Skeletal muscle cell (primary cell): ENCODE measurements at places on chromosomes 11 and 22.

DNA sequence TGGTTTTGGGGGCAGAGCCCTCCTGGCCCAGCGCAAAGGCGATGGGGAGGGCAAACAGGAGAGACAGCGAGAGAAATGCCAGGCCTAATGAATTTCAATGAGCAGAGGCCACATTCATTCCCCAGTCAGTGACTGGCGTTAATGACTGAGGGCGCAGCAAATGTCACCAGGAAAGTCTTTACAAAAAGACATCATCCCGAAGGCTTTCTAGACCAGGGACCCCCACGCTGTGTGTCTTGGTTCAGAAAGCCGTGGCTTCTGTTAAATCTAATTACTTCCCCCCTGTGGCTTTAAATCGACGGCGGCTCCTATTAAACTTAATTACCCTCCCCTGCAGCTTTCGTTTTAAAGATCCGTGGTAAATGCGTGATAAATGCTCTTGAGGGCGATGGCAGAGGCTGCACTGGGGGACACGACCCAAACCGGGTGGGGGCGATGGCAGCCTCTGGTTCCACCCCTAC is 1.6 kb upstream of the FGF19 start:
- no peak for DNase-seq

GRCh38 chr11:58658623-58659022 is 36.2 kb downstream of the CNTF start:
- no peak for DNase-seq

DNA sequence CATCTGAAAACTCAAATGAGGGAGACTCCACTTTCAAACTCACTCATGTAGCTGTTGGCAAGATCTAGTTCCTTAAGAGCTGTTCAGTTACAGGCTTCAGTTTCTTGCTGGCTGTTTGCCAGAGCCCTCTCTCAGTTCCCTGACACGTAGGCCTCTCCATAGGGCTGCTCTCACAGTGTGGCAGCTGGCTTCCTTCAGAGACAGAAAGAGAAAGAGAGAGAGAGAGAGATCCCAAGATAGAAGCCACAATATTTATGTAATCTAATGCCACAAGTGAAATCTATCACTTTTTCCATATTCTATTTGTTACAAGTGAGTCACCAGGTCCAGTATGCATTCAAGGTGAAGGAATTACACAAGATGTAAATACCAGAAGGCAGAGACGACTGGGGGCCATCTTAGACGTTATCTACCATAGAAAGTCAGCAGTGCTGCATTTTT is 168.8 kb downstream of the RCN1 start:
- DNase-seq = peak; percentile 45

GRCh38 chr11:25159341-25159740 is 662.5 kb downstream of the LUZP2 start:
- DNase-seq = no peak

- DNase-seq = no peak
These were observed 36.3 kb downstream of the BCR start for GRCh38 chr22:23216461-23217170.

DNA sequence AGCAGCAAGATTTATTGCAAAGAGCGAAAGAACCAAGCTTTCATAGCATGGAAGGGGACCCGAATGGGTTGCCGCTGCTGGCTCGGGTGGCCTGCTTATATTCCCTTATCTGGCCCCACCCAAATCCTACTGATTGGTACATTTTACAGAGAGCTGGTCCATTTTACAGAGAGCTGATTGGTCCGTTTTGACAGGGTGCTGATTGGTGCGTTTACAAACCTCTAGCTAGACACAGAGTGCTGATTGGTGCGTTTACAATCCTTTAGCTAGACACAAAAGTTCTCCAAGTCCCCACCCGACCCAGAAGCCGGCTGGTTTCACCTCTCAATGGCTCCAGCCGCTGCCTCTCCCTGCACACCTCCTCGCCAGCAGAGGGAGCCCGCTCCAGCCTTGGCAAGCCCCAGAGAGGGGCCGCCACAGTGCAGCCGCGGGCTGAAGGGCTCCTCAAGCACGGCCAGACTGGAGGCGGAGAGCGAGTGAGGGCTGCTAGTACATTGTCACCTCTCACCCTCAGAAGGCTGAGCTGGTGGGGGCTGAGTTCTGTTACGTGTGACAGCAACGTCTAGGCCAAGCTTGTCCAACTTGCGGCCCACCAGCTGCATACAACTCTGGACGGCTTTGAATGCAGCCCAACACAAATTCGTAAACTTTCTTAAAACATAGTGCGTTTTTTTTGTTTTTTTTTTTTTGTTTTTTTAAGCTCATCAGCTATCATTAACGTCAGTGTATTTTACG is 8.7 kb downstream of the PTH start:
- no peak for DNase-seq

GRCh38 chr11:42598341-42598740 is 713.5 kb upstream of the API5 start:
- no peak for DNase-seq

DNA sequence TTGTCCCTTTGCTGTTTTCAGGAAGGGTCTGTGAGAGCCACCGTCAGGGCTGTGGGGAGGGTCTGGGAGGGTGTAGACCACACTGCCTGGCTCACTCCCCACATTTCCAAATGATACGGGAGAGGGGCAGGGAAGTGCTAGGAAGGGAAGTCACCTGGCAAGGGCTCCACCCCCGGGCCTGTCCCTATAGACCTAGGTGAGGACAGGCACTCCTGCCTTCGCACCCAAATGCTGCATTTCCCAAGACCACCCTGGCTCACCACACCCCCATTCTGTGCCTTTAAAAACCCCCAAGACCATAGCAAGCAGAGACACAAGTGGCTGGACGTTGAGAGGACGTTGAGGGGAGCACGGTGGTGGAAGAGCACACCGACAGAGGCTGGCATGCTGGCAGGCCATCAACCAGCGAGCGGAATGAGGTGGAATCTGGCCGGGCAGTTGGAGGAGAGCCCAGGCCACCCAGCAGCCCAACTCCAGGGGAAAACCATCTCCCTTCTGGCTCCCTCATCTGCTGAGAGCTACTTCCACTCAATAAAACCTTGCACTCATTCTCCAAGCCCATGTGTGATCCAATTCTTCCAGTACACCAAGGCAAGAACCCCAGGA is 45.7 kb downstream of the GNB1L start:
- DNase-seq = no peak

GRCh38 chr22:32317524-32317923 is 40.1 kb upstream of the RFPL3 start:
- no peak for DNase-seq

DNA sequence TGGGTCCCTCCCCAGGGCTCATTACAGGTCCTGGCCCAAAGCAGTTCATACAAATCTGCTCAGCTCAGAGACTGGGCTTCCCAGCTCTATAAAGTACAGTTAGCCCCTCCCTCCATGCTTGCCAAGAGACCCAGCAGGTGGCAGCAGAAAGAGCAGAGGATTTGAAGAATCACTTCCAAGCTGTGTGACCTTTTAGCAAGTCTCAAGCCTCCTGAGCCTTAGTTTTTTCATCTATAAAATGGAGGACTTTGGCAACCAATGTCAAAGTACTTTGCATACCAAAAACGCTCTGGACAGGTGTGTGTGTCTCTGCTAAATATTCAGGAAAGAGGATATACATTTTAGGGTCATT is 26.6 kb downstream of the RELT start:
- no peak for DNase-seq

GRCh38 chr11:59968395-59968783 is 4.6 kb downstream of the OOSP4A start:
- no peak for DNase-seq
